ENCODE measurements at places on chromosomes 12 and 14. TPM values are rescaled to one million over a fixed set of nuclear protein-coding genes. Genes with fewer than 3 reads are reported as not detected.

The PLXNC1 gene
- total RNA-seq = 0.80 TPM

The MAPK1IP1L gene
- total RNA-seq = 79.1 TPM

The FERMT2 gene
- 115 TPM for total RNA-seq

The TROAP gene
- total RNA-seq = 26.0 TPM

The SEC23A gene
- total RNA-seq = 115 TPM

The ABHD12B gene
- total RNA-seq = not detected

The TAS2R30 gene
- total RNA-seq = 0.20 TPM

All from mammary microvascular endothelial cell (primary cell).